NCI-H2081 (cell line): ENCODE measurements at places on chromosomes 16 and 17.

DNA sequence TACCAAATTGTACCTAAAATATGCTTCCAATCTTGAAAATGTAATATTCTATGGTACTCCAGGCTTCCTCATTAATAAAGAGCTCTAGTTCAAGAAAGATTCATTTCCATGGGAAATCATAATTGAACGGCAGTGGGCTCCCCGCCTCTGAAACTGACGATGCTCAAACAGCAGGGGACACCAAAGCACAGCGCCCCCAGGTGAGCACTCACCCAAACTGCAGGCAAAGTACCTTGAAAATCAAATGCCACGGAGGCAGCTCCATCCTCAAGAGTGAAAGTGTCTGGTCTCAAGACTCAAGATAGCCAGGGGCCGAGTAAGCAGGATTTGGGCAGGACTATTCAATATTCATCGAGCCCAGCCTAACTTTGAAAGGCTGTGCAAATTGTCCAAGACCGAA lies 217.4 kb upstream of the TNRC6C start:
- DNase-seq = no peak

DNA sequence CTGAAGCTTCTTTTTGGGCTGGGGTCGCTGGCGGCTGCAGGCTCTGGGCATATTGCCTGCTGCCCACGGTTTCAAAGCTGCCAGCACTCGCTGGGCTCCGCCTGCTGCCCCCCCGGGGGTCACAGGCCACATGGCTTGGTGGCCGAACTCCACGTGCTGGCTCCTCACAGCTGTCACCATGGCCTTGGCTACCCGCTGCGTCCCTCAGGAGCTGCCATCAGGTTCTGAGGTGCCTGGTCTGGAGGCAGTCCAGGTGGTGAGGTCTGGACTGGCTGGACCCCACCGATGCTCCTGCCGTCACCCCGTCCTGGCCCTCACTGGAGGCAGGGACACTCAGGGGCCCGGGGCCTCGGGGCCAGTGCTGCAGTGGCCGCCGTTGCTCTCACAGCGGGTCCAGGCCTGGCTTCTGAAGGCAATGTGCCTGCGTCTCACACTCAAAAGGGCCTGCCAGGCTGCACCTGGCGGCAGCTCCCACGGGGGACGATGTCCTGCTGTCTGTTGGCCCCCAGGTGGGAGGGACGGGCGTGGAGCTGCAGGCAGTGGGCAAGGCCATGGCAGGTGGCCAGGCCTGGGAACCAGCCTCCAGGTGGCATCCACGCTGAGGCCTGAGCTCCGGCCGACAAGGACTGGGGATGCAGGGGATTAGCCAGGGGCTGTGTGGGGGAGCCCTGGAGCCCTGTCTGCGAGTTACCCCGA lies 13.3 kb downstream of the CAPN15 start:
- DNase-seq = no peak

GRCh38 chr16:19375561-19376158 lies 42.0 kb upstream of the TMC5 start:
- peak; percentile 53 for DNase-seq

GRCh38 chr17:82228842-82229697 lies at the start of gene SLC16A3:
TSS of gene SLC16A3 (plus strand) at chr17:82229042. CDS start at chr17:82236009, 6,967 bp downstream.
- DNase-seq = no peak

DNA sequence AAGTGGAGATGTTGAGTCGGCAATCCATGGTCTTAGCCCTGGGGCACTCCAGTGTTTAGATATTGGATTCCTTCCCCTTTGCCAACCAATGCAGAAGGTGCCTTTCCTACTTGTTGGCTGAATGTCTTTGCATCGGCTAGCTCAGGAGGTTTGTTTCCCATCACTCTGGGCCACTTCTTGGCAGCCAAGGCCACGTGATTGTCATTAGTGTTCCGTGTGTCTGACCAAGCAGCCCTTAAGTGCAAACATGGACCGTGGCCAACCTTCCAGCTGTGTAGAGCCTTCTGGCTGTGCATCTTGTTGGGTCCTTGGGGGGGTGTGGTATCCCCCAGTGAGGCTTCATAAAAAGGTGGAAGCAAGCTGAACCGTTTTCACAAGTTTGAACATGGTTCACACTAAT lies 66.0 kb downstream of the GNAO1 start:
- no peak for DNase-seq

GRCh38 chr17:63555500-63556156 lies 5.4 kb downstream of the DCAF7 start:
- DNase-seq = no peak

DNA sequence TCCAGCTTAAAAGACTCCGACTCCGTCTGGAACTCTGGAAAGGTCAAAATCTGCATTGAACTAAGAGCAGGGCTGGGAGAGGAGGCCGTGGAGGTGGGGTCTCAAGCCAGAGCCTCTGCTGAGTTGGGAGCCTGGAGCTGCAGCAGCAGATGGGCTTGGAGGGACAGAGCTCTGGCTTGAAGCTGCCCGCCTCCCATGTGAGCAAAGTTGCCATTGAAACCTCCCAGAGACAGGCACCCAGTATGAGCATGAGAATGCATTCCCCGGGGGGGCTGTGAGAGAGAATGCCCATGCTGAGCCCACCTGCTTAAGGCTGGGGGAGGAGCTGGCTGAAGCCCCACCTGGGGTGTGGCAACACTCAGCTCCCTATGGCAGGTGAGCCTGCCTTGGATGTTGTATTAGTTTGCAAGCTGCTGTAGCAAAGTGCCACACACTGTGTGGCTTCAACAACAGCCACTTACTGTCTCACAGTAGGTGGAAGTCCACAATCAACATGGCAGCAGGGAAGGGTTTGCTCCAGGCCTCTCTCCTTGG lies 9.6 kb downstream of the KIF19 start:
- no peak for DNase-seq

DNA sequence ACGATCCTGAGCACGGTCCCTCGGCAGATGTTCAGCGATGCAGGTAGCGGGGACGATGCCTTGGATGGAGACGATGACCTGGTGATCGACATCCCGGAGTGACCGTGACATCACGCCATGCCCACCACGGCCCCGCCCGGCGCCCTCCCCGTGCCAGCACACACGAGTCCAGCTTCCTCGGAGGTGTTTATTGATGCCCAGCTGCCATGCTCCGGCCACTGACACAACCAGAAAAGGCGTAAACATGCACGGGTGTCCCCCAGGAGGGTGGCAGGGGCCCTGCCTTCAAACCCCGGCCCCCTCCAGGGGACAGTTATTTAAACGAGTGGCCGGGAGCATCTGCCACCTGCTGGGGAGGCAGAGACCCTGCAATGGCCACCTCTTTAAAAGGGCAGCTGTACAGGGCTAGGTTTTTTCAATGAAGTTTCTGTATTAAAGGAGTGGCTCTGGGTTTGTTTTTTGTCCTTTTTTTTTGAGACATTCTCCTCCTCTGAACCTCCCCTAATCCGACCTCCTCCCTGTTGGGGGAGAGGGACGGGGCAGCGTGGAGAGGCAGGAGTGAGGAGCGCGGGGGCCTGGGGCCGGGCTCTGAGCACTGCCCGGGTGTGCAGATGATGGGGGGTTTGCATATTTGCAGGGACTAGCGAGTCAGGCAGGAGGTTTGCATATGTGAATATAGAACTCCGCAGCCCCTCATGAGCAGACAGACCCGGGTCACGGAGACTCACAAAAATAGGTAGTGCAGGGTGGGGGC lies 5.3 kb downstream of the DOC2A start:
- DNase-seq = peak; percentile 6

- no peak for DNase-seq
These were observed 480 bp downstream of the TSR3 start for GRCh38 chr16:1351215-1351581.

- DNase-seq = no peak
These were observed 5.0 kb upstream of the SRL start for GRCh38 chr16:4246777-4247459.

- DNase-seq = no peak
These were observed 472 bp upstream of the NME2 start for GRCh38 chr17:51165680-51166197.

DNA sequence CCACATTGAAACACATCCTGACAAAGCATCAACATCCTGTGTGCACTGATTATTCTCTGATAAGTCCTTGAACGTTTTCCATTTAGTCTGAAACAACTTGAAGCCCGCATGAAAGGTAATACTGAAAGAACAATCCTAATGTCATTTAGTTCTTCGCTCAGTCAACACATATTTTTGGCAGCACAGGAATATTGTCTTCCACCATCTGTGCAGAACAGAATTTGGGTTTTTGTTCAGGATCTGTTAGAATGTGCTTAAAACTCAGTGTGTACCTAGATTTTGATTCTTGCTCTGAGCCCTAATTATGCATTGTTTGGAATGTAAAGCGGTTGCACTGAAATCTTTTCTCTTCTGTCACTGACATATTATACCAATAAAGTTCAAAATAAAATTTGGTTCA lies 1036.6 kb downstream of the CDH11 start:
- no peak for DNase-seq

- DNase-seq = no peak
These were observed 16.0 kb upstream of the TANC2 start for GRCh38 chr17:62950067-62950466.

GRCh38 chr16:84001726-84002125 lies 33.7 kb downstream of the NECAB2 start:
- DNase-seq = no peak

- no peak for DNase-seq
These were observed 43.6 kb downstream of the SMG6 start for GRCh38 chr17:2259769-2260536.

DNA sequence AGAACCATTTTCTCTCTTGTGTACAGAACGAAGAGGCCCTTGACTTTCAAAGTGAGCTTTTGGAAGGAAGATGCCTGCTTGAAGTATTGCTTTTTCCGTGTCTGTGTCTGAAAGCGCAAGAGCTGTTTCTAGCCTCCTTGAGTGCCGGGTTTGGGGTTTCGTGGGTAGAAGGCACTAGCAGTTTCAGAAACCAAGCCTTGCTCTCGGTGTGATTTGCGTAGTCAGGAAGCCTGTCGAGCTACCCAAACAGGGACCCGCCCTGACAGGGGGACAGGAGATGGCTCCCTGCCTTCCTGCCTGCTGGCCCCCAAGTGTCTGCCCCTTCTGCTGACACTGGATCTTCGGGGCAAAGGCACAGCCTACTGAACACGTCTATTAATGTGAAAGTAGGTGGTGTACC lies 322.0 kb downstream of the MAF start:
- DNase-seq = no peak

- no peak for DNase-seq
These were observed 13.8 kb downstream of the C17orf50 start for GRCh38 chr17:35774499-35774898.

DNA sequence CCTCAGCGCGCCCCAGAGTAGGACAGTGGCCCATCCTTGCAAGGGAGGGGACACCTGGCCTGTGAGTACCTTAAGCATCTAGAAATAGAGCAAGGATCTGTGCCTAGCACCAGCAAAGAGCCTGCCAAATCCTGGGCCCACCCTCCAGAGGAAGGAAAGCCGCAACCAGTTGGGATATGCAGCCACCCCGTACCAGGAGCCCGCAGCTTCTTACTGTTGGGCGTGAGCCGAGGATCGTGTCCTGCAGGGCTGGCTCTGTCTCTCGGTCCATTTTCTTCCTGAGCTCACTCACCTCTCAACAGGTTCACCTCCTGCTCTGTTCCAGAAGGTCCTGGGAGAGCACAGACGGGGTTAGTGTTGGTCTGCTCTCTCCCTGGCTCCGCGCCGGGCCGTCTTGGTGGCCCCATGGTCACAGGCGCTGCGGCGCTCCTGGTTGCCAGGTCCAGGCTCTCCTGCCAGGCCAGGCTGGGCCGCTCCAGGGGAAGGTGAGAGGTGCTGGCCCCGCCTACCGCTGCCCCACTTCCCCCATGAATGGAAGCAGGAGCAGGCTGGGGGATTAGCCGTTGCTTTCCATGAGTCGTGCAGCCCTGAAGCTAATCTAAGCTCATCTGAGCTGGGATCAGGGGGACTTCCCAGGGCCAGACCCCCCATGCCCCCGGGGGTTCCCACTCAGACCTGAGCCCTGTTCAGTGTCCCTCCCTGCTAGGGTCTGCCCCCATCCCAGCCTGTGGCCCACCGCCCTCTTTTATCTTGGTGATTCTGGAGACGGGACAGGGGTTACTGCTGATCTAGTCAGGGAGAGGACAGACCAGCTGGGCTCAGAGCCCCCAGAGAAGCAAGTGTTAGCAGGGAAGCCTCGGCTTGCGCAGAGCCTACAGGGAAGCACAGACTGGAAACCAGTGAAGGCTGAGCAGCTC lies 12.7 kb downstream of the ENDOV start:
- DNase-seq = no peak

DNA sequence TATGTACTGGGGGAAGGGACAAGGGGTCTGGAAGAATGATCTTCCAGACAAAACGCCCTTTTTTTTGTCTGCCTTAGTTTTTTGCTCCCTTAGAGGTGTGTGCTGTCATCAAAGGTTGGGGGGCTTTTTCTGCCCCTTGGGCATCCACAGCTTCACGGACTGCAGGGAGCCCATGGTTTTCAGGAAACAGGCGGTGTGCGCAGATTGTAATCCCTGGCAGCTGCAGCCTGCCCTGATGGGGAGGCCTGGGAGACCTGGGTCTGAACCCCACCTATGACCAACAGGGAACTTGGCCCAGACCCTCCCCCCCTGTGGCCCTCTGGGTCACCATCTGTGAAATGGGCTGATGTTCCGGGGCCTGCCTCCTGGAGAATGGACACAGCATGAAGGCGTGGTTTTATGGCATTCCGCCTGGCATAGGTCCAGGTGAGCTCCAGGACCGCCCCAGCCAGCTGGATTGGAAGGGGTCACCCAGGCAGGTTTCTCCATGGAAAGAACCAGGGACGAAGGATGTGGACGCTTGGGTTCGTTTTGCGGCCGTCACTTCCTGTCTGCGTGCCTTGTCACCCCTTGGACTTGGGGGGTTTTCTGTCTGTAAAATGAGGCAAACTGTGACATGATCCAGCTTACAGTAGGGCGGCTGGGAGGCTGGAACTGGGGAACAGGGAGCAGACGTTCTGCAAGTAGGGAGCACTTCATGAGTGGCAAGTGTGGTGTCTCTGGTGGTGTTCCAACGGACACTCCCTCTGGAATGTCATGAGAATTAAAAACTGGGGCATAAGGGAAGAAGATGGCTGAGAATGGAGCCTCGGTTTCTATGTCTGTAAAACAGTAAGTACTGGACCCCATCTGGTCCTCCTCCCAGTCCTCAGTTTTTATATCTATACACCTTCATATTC lies 1.5 kb downstream of the CPNE2 start:
- DNase-seq = no peak
